GM23248 (cell line): ENCODE measurements at places on chromosomes 2 and 18. TPM values are rescaled to one million over a fixed set of nuclear protein-coding genes. Genes with fewer than 3 reads are reported as not detected.

DNA sequence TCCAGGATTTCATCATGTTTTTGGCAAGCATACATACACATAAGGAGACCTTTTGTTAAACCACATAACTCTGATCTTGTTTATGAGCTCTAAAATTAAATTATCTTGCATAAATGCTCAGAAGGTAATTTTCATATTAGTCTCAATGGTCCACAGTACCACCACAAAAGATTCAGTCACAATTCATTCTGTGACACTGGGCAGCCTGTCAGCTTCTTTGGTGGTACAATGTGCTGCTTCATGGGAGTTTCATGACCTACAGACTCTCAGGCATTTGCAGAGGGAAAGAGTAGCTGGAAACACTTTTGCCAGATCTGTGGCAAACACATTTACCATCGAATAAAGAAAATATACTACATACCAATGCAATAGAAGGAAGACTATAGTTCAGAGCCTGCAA is 51.3 kb upstream of the ZNF397 start:
- DNase-seq: no peak

SCN3A gene
- total RNA-seq: 0.11 TPM in 1 of 2 replicates, not detected in the other

PCARE gene
- not detected in 2 replicates for total RNA-seq

REG3G gene
- total RNA-seq: not detected in 2 replicates

CCDC74B gene
- 3.8 and 10.9 TPM in 2 replicates for total RNA-seq

DNA sequence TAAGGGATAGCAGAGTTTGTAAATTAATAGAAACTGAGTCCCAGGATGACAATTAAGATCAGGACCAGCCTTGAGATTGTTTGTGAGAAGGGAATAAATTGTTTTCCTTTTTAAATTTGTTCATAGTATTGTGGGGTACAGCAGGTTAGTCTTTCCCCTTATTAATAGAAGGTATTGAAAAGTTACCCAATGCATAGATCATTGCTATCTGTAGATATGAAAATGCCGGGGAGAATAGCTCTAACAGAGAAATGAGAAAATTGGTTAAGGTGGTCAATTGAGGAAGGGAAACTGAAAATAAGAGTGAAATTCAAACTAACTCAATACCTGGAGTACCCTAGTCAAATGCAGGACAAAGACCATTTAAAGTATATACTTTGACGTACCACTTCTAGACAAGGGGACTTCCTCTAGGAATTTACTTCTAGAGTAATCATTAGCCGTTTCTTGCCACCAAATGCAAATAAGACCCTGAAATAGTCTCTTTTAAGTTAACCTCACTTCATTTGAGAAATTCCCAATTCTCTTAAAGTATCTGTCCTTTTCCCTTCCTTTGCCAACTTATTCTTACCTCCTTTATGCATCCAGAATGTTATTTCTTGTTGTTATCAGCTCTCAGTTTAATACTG is 1224.4 kb upstream of the LRRTM1 start:
- no peak for DNase-seq

DNA sequence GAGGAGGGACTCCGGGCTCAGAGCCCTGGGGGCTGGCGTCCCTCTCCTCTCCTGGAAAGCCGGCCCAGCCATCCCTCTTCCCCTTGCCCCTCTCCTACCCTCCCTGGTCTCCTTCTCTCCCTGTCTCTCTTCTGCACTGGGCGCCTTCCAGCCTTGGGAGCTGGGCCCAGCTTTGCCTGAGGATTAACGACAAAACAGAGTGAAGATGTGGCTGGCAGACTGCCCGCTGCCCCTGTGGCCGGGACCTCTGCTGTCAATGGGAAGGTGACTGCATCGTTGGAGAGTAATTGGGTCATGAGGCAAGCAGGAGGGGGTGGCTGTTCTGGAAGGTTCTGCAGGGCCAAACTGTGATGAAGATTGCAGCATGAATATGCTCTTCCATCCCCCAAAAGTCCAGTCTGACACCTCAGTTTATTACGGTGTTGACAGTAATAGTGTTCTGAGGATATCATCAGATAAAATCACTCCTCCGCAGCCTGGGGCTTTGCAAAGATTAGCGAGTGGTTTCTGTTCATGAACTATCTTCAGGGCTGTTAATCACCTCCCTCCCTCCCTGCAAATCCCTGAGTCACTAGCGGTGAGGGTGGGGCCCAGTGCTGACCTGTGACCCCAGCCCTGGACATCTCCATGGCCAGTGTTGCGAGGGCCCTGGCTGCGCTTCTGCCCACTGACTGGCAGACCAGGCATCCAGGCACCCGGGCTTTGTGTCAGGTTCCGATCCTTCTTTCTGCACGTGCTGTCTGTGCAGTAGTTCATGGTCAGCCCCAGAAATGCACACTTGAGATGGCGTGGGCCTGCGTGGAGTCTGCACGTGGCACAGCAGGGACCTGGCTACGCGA is 23.0 kb downstream of the RTP5 start:
- peak; percentile 59 for DNase-seq

DNA sequence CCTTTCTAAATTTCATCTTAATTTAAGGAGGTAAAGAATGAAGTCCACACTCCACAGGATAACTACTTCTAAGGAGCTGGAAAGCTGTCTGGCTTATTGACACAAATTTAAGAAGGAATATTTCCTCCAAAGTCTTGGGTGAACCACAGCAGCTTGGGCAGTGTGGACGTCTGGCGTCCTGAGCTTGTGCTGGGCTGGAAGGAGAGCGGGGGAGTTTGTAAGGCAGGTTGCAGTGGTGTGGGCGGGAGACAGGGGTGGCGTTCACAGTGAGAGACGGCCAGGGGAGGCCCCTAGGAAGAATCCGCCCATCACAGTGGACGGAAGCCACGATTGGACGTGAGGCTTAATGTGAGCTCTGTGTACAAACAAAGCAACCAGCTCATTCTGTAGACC is 25.7 kb downstream of the ADI1 start:
- DNase-seq: no peak

GRCh38 chr2:52341732-52342131 is 1309.8 kb upstream of the NRXN1 start:
- no peak for DNase-seq

DNA sequence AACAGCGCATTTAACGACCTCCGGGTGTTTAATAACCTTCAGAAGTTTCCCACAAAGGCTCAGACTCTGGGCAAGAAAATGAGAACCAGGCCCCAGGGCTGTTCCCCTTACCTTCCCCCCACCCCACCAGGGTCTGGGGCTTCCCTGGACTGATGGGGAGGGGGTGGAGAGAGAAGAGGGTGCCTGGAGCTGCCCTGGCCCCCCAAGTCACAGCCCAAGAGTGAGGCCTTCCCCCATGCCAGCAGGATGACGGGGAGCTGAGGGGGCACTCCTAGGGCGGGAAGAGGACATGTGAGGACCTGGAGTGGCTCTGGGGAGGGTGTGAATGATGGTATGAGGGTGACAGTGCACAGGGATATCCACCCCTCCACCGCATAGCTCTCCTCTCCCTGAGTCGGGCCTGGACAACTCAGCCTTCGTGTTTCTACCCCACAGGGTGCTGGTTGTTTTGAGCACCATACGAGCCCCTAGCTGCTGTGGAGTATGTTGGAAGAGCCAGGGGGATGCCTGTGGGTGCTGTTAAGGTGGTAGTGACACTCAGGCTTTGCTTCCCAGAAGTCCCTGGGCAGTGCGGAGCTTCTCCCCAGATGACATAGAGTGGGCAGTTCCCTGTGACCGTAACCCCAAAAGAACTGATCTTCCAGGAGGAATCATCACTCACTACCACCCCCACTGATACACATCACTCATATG is 3.9 kb downstream of the PKDCC start:
- no peak for DNase-seq

DNA sequence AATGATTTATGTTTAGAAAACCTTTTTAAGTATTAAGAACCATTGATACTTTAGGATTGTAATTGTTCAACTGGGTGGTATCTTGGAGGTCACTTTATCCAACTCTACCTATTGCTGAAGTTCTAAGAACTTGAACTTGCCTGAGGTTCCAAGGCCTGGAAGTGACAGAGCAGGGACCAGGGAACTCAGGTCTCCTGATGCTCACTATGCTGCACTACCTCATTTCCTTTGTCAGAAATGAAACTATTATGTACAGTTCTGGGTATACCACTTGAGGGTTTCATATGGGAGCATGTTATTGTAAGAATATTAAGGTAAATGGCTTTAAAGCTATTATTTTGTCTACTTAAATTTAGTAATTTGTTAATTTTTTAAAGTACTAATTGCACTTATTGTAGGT is 3.0 kb downstream of the MBD5 start:
- no peak for DNase-seq

DNA sequence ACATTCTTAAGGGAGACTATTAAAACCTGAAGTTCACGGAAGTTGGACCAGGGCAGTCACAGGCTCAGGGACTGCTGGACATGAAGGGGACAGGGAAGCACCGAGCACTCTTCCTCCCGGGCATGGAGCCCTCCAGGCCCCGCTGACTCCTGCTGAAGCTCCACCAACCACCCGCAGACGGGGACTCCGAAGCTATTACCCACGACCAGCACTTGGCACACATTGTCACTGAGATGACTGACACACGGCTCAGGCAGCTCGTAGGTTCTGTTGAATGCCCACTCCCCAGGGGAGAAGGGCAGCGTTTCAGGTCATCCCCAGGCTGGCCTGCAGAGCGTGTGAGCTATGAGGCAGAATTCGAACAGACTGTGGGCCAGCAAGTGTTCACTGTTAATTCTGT is 234.8 kb downstream of the NDUFA10 start:
- DNase-seq: no peak

DNA sequence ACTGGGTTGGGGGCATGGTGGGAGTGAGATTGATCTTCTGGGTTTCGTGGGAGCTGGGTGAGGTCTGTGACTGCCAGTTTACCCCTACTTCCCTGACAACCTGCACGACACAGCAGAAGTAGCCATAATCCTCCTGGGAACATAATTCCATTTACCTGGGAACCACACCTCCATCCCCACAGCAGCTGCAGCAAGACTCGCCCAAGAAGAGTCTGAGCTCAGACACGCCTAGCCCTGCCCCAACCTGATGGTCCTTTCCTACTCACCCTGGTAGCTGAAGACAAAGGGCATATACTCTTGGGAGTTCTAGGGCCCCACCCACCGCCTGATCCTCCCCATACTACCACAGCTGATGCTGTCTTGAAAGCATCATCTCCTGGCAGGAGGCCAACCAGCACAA is 43.8 kb downstream of the FLACC1 start:
- no peak for DNase-seq

GRCh38 chr2:187989925-187990623 is 301.6 kb upstream of the GULP1 start:
- DNase-seq: no peak

- peak; percentile 9 for DNase-seq
These were observed 123.2 kb upstream of the FZD5 start for GRCh38 chr2:207892716-207893402.

DNA sequence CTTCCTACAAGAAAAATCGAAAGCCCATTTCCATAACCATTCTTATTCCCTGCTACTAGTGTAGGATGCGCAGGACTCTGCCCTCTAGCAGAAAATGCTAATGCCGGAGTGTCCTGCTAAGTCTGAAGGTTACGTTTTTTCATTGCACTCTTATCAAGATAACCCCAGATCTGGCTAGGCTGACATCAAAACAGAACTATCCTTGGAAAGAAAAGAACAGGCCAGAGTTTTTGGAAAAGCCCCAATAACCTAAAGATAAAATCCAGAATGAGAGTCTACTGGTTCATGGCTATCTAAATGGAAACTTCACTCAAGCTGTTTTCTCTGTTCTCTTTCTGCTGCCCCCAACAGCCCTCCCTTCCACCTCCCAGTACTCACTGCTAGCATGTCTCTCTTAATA is 913 bp downstream of the RNF152 start:
- no peak for DNase-seq

GRCh38 chr2:20447437-20448245 is 767 bp downstream of the RHOB start:
- DNase-seq: peak; percentile 77

- DNase-seq: no peak
These were observed 174.4 kb downstream of the RPIA start for GRCh38 chr2:88865801-88866371.

GRCh38 chr2:15776629-15776919 is 163.8 kb upstream of the MYCN start:
- no peak for DNase-seq

GRCh38 chr2:176291809-176292283 is 22.6 kb downstream of the MTX2 start:
- no peak for DNase-seq

- no peak for DNase-seq
These were observed 271.6 kb downstream of the TDRD15 start for GRCh38 chr2:21395366-21395765.

- DNase-seq: no peak
These were observed 1696.1 kb upstream of the LRRTM1 start for GRCh38 chr2:82000606-82001005.

GRCh38 chr2:75752828-75753227 is 42.1 kb upstream of the GCFC2 start:
- no peak for DNase-seq
